ENCODE measurements at places on chromosomes 5 and 9. TPM values are rescaled to one million over a fixed set of nuclear protein-coding genes. Genes with fewer than 3 reads are reported as not detected.
A peak's percentile ranks its signal among the peaks of the same experiment; 100 is the strongest.

WNT8A gene
- total RNA-seq = not detected

SPACA9 gene
- 0.95 TPM for total RNA-seq

GEMIN5 gene
- 37.3 TPM for total RNA-seq

ZDHHC11B gene
- total RNA-seq = 0.30 TPM

BARHL1 gene
- total RNA-seq = not detected

ZDHHC11 gene
- total RNA-seq = 13.6 TPM

IL9 gene
- 10.2 TPM for total RNA-seq

GARNL3 gene
- total RNA-seq = 2.8 TPM

RCL1 gene
- 18.9 TPM for total RNA-seq

DNA sequence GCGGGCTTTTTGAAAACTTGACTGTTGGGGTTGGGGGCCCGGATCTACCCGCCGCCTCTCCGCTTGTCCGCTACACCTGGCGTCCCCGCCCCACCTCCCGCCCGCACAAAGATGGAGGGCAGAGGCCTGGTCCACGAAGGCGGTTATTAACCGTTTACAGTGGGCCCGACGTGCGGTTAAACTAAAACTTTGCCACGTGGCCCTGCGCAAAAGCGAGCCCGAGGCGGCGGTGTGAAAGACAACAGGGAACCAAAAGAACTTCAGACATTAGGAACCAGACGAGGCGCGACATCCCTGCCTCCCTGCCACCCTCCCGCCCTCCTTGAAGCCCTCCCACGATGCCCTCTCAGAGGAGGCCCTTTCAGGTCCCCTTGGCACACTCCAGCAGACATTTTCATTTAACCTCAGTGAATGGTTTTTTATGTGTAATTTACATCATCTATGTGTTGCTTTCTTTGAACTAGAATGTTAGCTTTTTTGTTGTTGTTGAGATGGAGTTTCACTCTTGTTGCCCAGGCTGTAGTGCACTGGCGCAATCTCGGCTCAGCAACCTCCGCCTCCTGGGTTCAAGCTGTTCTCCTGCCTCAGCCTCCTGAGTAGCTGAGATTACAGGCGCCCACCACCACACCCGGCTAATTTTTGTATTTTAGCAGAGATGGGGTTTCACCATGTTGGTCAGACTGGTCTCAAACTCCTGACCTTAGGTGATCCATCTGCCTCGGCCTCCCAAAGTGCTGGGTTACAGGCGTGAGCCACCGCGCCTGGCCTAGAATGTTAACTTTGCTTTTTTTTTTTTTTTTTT, 999 bp upstream of the HNRNPA0 start:
- peak; percentile 28 for ATAC-seq

- no peak for ATAC-seq
Observed at GRCh38 chr5:15885156-15885555, 294.4 kb downstream of the MARCHF11 start.

DNA sequence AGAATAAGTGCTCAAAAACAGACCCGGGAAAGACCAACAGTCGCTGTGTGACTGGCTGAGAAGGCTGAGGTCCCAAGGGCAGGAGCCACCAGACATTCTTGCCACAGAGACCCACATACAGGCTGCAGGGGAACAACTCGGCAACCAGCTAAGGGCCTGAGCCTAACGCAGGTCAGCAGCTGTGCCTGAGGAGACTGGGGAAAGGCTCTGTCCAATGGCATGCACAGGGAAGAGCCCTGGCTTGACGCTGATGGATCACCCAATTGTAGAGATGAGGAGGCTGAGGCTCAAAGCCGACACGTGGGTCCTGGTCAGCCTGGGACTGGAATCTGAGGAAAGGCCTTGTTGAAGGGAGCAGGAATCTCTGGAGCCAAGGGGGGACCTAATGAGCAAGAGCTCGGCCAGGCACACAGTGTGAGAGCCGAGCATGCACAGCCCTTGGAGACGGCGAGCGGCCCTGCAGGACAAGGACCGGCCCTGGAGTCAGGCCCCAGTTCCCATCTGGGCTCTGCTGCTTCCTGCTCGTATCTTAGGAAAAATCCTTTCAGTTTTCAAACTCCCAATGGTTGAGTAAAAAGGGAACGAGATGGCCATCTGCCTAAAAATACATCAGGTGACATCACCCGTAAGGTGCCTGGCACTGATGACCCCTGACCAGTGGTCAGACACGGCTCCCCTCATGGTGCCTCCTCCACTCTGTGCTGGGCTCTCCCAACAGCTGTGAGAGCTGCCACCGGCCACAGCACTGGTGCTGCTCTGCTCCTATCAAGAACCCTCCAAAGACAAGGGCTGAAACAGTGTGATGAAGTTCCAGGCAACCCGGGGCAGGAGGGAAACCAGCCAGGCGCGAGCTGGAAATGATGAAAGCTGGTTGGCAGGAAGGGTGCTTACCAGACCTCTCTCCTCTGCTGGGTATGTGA, 16.4 kb downstream of the LMAN2 start:
- no peak for ATAC-seq

- no peak for ATAC-seq
Observed at GRCh38 chr5:92599217-92599810, 981.7 kb downstream of the NR2F1-AS1 start.

GRCh38 chr5:167064198-167064776, 1227.2 kb upstream of the WWC1 start:
- no peak for ATAC-seq

GRCh38 chr5:179893958-179894895, 13.5 kb downstream of the TBC1D9B start:
- no peak for ATAC-seq

DNA sequence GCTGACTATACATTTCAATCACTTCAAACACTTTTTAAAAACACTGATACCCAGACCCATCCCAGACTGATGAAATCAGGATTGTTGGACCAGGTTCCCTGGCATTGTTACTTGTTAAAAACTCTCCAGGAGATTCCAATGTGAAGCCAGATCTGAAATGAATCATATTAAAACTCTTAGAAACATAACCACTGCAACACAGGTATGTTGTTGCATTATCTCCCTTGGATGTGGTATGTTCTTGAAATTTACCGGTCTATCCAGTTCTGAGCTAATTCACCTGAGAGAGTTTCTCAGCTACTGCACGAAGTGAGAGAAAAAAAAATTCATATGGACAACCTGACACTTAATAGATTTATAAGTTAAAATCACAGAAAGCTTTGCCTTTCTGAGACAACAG, 21.8 kb downstream of the MEF2C start:
- no peak for ATAC-seq

DNA sequence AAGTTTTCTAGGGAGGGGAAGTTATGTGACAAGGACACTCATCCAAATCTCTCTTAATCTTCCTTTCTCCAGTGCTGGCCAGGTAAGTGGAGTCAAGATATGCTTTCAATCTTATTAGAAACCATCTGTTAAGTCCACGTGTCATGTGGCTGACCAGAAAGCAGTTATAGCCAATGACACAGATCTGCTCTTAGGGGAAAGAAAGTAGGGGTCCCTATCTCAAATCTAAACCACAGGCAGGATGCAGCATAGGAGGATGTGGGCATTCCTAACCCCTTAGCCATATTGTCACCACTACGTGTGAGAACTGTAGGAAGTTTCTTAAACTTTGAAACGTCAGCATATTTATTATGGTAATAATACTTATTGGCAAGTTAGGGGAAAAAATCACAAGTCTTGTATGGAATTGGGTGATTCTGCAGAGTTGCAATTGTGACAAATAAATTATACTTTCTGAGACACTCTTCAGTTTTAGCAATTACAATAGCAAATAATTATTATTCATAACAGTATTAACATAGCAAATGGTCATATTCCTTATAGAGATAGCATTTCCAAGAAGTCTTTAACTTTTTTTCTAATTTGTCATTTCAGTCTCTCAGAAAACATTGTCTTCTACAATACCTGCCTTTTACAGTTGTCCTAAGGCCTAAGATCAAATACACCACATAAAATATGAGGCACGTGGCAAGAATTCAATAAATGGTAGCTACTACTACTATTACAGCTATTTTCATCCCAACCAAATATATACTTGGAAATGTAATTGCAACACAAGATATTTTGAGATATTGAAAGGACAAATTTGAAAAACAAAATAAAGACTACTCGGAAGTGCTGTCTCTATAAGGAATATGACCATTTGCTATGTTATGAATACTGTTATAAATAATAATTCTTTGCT, 236.9 kb downstream of the PDE4D start:
- no peak for ATAC-seq

DNA sequence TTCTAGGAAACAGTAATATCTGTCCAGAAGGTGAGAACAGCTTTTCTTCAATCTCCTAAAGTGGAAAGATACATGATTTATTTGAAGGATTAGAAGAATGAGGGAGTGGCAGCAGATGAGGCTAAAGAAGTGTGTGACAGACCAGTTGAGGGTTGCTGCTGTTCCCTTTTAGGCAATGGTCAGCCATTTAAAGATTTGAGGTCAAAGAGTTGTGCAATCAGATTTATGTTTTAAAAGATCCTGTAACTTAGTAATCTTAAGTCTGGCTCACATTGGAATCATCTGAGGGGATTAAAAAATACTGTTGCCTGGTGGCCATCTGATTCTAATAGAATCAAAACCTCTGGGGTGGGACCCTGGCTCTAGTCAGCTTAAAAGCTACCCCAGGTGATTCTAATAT, 4.3 kb upstream of the SGCD start:
- no peak for ATAC-seq

GRCh38 chr9:90064248-90064647, 459.4 kb downstream of the GADD45G start:
- no peak for ATAC-seq

- ATAC-seq = no peak
Observed at GRCh38 chr5:179377421-179378115, 32.3 kb upstream of the ADAMTS2 start.

GRCh38 chr5:136901-137300, 44.9 kb downstream of the PLEKHG4B start:
- ATAC-seq = no peak

DNA sequence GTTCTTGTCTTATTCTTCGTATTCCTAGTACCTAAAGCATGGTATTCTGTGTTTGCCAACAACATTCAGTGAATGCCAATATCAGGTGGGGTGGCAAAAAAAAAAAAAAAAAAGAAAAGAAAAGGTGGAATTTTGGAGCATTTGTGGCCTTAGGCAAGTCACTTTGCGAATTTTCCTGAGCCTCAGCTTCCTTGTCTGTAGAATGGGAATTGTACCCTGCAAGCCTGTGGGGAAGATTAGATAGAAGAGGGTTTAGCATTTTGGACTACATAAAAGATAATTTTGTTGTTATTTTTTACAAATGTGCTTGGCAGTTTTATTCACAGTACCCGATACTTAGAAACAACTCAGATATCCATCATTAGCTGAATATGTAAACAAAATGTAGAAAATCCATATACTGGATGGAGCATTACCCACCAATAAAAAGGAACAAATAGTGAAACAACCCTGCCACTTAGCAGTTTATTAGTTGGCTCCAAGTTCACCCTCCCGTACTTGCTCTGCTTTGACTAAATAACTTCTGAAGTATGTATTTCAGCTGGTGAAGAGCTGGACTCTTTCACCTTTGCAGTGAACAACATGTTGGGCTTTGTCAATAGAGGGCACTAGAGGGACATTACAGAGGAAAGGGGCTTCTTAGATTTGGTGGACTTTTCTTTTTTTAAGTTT, 13.6 kb downstream of the UBE2D2 start:
- peak; percentile 30 for ATAC-seq
